Osteocyte (in vitro differentiated cells): ENCODE measurements at places on chromosomes 1 and 21.

DNA sequence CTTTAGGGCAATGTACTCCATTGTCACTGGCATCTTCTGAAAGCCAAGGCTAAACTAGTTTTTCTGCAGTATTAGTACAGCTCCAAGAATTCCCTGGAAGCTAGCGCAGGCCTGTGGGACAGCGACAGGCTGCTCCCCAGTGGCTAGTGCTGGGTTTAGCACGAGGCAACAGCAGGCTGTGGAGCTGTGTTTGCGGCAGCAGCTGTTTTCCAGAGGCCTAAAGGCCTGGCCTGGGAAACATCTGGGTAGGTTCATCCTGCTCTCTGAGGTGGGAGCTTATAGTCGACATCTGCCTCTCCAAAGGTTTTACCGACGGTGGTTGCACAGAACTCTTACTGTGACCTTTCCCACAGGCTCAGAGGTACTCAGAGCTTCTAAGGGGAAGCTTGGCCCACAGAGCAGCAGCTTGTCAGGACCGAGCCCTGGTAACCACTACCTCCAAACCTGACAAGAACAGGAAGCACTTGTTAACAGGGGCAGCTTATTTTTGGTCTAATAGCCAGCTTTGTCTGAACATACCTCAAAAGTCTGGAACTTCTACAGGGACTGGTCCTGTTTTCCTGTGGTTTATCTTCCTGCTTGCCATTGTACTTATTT, 17.2 kb downstream of the CC2D1B start:
- DNase-seq: no peak

DNA sequence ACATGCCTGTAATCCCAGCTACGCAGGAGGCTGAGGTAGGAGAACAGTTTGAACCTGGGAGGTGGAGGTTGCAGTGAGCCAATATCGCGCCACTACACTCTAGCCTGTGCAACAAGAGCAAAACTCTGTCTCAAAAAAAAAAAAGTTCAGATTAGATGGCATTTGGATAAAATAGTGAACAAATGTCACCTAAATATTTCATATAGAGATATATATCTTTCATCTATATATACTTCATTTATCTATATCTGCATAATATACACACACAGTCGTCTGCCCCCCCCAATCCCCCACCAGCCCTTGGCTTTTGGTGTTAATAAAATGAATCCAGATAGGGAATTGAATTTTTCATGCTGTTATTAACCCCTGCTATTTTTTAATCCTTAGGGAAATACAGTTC, 5.0 kb downstream of the PPP1R15B start:
- peak; percentile 10 for DNase-seq

GRCh38 chr1:182120411-182121258, 59.1 kb upstream of the ZNF648 start:
- DNase-seq: no peak

DNA sequence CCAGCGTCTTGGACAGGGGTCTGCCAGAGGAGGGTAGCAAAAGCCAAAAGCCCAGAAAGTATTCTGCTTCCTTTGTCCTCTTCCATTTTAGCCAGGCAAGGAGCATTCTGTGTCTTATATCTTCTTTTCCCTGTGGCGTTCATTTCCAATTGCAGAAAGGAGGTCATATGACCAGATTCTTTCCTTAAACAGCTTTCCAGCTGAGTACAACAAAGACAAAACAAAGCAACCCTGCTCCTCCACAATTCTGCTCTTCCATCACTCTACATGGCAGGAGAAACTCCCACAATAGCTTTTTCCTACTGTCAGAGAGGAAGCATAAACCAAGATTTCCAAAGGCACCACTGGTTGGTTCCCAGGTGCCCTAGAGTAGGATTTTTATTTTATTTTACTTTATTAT, 19.7 kb downstream of the ENSA start:
- DNase-seq: no peak

DNA sequence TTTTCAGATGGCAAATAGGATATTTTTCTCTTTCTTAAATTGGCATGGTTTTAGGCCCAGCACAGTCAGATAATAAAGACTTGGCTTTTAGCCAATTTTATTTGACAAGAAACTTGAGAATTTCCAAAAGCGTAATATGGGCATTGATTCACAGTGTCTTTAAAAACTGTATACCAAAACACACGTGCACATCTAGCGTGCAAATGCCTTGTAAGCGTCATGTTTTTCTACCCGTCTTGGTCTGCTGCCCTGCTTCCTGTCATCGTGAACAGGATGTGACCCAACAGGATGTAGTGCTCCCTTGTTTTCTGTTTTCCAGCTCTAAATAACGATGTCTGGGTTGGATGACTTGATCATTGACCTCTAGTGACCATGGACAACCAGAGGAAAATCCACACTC, 24.7 kb upstream of the SLC44A3 start:
- no peak for DNase-seq

- no peak for DNase-seq
Measured at GRCh38 chr1:156638189-156638985, 3.5 kb upstream of the BCAN start.

- DNase-seq: no peak
Measured at GRCh38 chr1:106978477-106979322, 77.8 kb upstream of the PRMT6 start.

GRCh38 chr21:43919871-43920801, 55.1 kb downstream of the AGPAT3 start:
- DNase-seq: no peak

DNA sequence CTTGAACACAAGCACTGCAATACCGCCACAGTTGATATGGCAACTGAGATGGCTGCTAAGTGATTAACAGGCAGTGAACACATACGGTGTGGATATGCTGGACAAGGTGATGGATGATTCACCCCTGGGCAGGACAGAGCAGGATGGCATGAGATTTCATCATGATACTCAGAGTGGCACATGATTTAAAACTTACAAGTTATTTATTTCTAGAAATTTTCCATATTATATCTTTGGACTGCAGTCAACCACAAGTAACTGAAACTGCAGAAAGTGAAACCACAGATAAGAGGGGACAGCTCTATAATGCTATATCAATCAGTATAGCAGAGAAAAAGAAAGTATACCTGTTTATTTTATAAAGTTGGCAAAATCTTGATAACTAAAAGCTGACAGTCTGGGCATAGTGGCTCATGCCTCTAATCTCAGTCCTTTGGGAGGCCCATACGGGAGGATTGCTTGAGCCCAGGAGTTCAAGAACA, 47.9 kb downstream of the PHACTR4 start:
- no peak for DNase-seq

GRCh38 chr1:171751221-171751620, 9.4 kb upstream of the VAMP4 start:
- no peak for DNase-seq

- DNase-seq: no peak
Measured at GRCh38 chr1:78606274-78606673, 14.0 kb upstream of the IFI44L start.

DNA sequence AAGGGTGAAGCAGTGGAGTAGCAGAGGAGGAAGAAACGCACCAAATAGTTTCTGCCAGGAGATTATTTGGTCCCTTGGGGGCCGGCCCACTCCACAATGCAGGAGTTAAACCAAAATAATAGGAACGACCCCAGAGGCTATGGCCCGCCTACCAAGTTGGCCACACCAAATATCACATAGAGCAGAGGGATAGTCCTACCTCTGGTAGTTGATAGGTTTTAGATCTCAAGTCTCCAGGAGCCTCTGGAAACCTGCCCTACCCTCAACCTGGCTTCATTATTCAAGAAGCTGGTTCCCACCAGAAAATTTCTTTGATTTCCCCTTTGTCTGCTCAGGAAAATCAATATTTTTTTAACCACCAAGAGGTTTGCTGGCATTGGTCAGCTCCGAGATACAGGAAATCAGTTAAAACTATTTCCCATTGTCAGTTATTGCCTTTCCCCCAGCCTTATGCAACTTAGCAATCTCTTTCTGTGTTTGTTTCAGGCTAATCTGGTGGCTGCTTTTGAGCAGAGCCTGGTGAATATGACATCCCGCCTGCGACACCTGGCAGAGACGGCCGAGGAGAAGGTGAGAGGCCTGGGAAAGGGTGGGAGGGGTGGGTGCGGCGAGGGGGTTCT, 35.5 kb upstream of the IPO9 start:
- no peak for DNase-seq

DNA sequence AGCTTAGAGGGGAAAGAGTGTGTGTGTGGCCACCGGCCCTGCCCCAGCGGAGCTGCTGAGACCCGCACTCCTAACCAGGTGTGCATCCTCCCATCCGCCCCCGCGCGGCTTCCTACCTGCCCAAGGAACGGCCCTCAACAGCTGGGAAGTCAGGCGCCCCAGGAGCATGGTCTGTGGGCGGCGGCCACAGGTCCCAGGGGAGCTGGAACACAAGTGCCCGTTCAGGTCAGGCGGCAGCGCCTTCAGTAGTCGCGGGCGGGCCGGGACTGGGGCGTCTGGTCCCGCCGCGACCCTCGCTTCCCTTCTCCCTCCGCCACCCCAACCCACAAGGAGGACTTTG, 448 bp downstream of the AURKAIP1 start:
- DNase-seq: no peak

DNA sequence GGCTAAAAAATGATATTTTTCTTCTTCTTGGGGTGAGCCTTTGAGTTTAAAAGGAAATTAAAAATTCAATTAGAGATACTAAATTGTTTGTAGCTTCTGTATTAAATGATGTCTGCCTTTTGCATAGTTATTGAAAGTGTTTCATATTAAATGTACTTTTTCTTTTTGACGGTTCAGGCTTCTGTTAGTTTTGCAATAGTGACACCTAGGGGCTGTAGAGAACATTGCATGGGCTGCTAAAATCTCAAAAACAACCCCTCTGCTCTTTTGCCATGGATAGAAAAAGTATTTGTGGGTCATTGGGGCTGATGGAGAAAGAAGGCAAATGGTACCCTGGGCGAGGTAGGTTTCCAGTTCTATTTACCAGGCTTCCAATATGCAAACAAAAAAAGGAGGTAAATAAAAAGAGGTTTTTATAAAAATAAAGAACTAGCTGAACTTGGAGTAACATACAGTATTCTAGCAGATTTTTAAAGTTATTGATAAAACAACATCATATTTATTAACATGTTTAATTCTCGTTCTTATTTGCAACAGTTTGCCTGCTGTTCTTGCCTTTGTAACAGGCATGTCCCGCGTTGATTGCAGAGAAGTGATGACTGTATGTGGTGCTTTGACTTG, 115.4 kb upstream of the HOOK1 start:
- DNase-seq: no peak

- no peak for DNase-seq
Measured at GRCh38 chr21:8993284-8993942, 1528.0 kb upstream of the TPTE start.

DNA sequence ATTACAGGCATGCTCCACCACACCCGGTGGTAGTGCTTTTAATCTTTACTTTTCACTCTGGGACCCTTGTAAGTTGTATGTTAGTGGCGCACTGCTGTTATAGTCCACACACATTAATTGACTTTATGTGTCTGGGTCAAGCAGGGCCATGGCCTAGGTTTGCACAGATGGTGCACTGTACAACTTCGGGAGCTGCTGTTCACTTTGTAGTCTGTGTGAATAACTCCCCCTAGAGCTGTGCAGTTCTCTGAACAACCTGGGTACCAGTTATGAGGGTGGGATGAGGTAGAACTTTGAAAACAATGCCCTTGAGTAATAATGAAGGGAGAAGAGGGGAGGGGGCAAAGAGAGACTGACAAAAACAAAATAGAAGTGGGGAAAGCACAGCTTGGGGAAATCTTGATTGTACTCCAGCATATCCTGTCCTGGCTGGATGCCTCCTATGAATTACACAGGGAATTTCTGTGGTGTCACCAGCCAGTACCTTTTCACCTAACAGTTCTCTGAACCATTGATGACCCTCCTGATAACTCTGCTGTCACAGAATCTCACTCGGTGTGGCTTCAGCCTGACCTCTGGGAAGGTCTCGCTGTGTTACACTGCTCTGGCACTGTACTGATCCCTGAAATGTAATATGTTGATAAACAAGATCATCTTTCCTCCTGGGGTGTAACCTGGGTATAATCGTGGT, 2.2 kb downstream of the PTGFRN start:
- no peak for DNase-seq

DNA sequence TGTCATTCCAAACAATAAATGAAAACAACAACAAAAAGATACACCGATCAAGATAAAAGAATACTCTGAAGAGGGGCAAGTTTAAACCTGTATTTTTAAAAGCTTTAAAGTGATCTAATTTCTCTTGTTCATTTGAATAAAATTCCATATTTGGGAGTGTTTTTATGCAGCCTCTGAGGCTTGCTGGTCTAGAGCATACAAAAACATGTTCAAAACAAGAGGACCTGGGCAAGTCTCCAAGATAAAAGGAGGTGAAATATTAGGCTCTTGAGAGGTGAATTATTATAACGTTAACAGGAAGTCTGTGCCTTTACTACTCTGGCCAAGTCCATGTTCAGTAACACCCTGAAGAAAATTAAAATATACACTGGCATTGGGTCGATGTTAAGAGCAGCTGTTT, 20.1 kb downstream of the URB1 start:
- no peak for DNase-seq

DNA sequence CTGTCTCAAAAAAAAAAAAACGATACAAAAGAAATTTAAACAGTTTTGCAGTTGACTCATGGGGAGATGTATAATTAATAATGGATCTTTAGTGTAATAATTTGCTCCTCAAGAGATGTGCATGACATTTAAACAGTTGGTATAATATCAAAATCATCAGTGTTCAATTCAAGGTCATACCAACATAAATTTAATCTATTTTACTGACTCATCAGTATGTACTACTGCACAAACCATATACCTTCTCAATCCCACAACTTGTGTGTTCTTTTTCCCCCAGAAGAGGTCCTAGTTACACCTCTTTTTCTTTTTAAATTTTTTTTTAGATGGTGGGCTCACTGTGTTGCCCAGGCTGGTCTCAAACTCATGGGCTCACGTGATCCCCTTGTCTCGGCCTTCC, 23.6 kb downstream of the CDKN2C start:
- no peak for DNase-seq

DNA sequence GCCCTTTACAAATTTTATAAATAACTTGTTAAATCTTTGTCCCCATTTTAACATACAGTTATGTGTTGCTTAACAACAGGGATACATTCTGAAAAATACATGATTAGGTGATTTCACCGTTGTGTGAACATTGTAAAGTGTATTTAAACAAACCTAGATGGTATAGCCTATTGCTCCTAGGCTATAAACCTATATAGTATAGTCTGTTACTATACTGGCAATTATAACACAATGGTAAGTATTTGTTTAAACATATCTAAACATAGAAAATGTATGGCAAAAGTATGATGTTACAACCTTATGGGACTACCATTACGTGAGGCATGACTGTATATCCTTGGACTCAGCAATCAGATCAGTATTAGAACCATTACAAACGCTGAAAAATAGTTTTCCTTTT, 36.6 kb downstream of the GATAD2B start:
- DNase-seq: no peak
